ENCODE measurements at places on chromosomes 4 and X.

DNA sequence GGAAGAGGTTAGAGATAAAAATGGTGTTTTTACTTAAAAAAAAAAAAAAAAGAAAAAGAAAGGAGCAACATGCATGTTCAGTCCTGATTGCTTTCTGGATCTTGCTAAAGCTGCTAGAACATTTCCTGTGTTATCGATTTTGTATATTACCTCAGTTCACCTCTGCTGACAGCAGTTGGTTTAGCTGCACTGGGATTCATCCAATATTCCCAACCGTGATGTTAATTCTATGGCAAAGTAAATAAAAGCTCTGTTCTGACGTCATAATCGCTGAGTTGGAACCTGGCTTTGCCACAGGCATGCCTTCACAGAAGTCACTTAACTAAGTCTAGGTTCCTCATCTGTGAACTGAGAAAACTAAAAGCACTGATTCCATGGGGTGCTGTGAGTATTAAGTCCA lies 90.7 kb upstream of the SORBS2 start:
- DNase-seq = no peak

DNA sequence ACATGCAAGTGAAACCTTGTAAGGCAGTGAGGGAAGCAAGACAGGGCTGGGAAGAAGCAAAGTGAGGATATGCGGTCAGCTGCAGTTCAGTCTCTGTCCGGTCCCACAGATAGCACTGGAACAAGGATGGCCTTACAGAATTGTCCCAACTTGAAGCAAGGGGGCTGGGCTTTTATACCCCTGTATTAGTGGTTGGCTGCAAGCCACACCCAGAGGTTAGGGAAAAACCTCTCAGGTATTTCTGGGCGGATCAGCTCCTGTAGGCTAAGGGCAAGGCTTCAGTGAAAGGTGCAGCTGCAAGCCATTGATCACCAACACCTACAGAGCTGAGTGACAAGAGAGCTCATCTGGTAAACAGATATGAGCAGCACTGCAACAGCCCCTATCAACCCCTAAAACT lies 89.0 kb downstream of the KDR start:
- no peak for DNase-seq

DNA sequence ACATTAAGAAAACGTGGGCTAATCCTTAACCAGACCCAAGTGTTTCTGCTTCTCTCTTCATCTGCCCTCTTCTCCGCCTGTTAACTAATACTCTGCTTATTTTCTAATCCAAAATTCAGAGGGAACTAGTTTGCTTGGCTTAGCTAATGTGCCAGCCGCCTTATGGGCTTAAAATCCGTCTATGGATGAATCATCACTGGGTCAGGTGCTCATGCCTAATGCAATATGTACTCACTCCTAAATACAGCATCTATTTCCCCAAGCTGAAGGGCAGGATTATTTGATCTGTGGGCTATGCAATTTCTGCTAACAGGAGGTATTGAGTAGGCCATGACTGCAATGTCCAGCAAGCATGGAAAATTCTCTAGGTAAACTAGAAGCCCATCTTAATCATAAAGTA lies 12.4 kb downstream of the DYNLT3 start:
- no peak for DNase-seq

DNA sequence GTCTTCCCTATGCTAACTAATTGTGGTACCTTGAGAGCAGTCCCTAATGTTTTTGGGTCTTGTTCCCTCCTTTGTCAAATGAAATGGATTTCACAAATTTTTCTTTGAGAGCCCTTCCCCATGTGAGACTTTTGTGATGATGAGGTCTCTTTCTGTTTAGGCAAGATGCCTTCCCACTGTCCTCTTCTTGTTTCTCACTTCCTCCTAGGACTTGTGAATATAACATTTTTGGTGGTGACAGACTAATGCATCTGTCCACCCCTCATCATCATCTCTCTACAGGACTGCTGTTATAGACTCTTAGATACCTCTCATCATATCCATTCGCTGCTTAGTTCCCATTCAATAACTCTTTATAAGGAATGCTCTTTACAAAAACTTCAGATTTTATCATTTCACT lies 8.7 kb upstream of the ANK2 start:
- no peak for DNase-seq

GRCh38 chr4:24842356-24842755 lies 47.0 kb downstream of the SOD3 start:
- no peak for DNase-seq

- peak; percentile 0 for DNase-seq
These were observed 496.3 kb downstream of the PDGFC start for GRCh38 chr4:156475322-156475721.

DNA sequence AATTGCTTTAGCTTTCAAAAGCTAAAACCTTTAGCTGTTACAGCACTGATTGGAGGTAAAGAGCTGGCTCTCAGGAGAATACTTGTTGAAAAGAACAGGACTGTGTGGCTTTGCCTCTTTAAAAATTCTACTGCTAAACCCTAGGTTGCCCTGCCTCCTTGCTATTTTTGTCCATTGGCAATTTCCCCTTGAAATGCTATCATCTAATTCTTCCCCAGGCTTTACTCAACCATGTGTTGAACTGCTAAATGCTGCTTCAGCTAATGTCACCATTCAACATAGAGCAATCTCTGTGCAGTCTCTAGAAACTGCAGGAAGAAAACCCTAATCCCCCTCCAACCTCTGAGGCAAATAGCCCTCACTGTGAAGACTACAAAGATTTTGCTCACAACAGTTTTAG lies 203.7 kb upstream of the ARX start:
- DNase-seq = no peak
